Naive thymus-derived CD8-positive, alpha-beta T cell (primary cell): ENCODE measurements at places on chromosomes 4 and X. TPM values are rescaled to one million over a fixed set of nuclear protein-coding genes. Genes with fewer than 3 reads are reported as not detected.

DNA sequence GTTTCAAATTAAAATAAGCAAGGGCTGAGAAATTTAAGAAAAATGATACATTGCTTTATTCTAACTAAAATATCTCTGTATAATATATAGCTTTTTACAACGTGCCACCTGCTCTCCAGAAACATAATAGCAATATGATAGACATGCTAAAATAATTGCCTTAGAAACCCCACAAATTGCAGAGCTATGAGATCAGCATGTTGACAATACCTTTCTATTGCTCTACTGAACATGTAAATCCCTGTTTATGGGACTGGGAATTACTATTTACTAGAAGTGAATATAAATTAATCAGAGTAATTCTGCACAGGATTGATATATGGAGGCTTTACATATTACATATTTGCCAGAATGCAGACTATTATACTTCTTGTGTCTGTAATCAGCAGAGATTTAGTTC lies 1831.1 kb upstream of the IGFBP7 start:
- H3K4me3 ChIP-seq = no peak overlapping the region
- H3K27me3 ChIP-seq = no peaks in the 10 kb centered on the region
- DNase-seq = no peak
- no peaks in the 10 kb centered on the region for H3K36me3 ChIP-seq
- no peaks in the 10 kb centered on the region for H3K4me1 ChIP-seq
- no peak overlapping the region for H3K27ac ChIP-seq

- no peaks in the 10 kb centered on the region for H3K36me3 ChIP-seq
- DNase-seq = no peak
- no peaks in the 10 kb centered on the region for H3K27me3 ChIP-seq
- peak overlapping the region; percentile 83 for H3K27ac ChIP-seq
Observed at GRCh38 chr4:123505095-123506010, 108.8 kb downstream of the SPRY1 start.

DNA sequence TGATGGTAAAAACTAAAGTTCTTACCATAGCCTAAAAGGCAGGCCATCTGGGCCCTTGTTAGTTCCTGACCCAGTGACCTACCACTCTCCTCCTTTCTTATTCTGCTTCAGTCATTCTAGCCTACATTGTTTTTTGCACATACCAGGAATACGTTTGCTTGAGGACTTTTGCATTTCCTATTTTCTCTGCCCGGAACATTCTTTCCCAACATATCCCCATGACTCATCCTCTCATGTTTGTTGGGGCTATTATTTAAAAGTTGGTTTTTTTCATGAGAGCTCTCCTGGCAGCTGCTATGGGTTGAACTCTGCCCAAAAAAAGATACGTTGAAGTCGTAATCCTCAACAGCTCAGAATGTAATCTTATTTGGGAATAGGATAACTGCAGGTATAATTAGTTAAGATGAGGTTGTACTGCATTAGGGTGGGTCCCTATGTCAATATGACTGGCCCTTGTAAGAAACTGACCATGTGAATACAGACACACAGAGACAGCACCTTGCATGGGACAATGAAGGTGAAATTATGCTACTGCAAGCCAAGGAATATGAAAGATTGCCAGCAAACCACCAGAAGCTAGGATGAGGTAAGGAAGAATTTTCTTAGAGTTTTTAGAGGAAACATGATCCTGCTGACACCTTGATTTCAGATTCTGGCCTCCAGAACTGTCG lies 138.3 kb upstream of the PDHA2 start:
- no peaks in the 10 kb centered on the region for H3K36me3 ChIP-seq
- no peak for DNase-seq
- H3K27ac ChIP-seq = no peak overlapping the region
- no peaks in the 10 kb centered on the region for H3K27me3 ChIP-seq

DNA sequence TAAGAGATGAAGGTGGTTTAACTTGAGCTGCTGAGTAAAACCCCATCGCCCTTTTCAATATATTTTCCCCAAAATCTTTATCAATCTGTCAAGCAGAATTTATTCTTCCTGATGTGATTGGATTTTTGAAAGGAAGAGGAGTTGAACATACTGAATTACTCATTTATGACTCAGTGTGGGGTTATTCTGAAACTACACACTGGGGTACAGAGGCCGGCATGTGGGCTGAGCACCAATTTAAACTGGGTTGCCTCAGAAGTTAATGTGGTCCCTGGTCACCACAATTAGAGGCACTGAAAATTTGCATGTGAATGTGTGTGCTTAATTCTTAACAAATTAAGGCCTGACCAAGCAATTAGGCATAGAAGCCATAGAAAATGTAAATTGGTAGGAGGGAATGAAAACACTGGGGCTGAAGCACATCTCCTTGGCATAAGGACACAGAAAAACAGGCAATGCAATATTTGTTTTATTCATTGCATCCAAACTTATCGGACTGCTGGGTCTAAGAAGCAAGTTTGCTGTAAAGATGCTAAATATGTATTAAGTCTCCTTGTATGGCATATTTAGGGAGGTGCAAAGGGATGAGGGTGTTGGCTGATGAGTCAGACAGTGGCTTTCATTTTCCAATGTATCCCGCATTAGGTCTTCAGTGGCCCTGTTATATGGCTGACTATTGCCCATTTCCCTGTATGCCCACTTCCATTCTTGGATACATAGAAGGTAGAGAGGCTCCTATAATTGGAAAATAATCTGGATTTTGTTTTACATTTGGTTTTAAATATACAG lies 170.9 kb downstream of the IL15 start:
- no peak overlapping the region for H3K27ac ChIP-seq
- no peak overlapping the region for H3K4me3 ChIP-seq
- no peaks in the 10 kb centered on the region for H3K27me3 ChIP-seq
- no peak for DNase-seq
- no peaks in the 10 kb centered on the region for H3K4me1 ChIP-seq
- no peaks in the 10 kb centered on the region for H3K36me3 ChIP-seq

DNA sequence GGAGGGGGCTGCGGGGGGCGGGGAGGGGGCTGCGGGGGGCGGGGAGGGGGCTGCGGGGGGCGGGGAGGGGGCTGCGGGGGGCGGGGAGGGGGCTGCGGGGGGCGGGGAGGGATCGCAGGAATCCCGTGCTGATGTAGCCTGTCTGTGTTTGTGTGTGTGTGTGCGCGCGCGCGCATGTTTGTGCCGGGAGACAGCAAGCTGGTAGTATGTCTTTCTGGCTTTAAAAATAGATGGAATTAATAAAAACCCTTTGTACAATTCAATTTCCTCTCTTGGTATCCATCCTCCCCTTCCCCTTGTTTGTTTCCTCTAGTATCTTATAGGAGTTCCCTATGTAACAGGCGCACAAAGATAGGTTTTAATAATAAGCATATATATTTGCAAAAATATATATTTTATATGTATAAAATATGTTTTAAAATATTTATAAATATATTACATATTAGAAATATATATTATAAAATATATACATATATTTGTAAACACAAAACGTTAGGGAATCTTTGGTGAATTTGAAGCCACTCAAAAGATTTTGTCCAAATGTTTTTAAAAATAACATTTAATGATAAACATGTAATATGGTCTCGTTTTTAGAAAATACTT lies 782 bp downstream of the ARHGAP24 start:
- no peak for DNase-seq
- no peak overlapping the region for H3K4me3 ChIP-seq
- H3K36me3 ChIP-seq = no peaks in the 10 kb centered on the region
- H3K27ac ChIP-seq = no peak overlapping the region
- H3K4me1 ChIP-seq = no peaks in the 10 kb centered on the region
- H3K27me3 ChIP-seq = peaks cover 8% of the 10 kb centered on the region

DNA sequence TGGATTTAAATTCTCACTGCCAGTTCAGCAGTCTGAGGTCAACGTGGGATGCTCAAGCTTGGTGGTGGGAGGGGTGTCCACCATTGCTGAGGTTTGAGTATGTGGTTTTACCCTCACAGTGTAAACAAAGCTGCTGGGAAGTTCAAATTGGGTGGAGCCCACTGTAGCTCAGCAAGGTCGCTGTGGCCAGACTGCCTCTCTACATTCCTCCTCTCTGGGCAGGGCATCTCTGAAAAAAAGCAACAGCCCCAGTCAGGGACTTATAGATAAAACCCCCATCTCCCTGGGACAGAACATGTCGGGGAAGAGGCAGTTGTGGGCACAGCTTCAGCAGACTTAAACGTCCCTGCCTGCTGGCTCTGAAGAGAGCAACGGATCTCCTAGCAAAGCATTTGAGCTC lies 14.9 kb upstream of the RRAGB start:
- H3K36me3 ChIP-seq = no peaks in the 10 kb centered on the region
- H3K27ac ChIP-seq = peak overlapping the region; percentile 7
- H3K4me3 ChIP-seq = peak overlapping the region; percentile 24
- DNase-seq = no peak

- no peak overlapping the region for H3K27ac ChIP-seq
- H3K27me3 ChIP-seq = no peaks in the 10 kb centered on the region
- DNase-seq = no peak
- H3K4me3 ChIP-seq = no peak overlapping the region
Observed at GRCh38 chr4:61011051-61011450, 189.1 kb upstream of the ADGRL3 start.

DNA sequence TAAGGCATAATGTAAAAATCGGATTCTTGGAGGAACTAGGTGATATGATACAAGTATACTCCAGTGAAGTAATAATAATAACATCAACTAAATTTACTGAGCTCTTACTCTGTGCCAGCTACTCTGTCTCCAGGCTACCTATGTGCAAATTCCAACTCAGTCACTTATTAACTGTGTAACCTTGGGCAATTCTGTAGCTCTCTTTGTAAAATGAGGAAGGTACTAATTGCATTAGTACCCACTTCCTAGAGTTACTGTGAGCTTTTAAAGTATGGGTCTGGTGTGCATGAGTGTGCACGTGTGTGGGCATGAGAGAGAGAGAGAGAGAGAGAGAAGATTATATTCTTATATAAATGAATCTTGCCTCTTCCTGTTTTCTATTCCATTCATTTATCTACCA lies 169.9 kb downstream of the KCNIP4 start:
- H3K4me3 ChIP-seq = no peak overlapping the region
- no peak overlapping the region for H3K27ac ChIP-seq
- H3K27me3 ChIP-seq = peaks cover 7% of the 10 kb centered on the region
- no peaks in the 10 kb centered on the region for H3K4me1 ChIP-seq
- DNase-seq = no peak
- H3K36me3 ChIP-seq = peaks cover 5% of the 10 kb centered on the region

DNA sequence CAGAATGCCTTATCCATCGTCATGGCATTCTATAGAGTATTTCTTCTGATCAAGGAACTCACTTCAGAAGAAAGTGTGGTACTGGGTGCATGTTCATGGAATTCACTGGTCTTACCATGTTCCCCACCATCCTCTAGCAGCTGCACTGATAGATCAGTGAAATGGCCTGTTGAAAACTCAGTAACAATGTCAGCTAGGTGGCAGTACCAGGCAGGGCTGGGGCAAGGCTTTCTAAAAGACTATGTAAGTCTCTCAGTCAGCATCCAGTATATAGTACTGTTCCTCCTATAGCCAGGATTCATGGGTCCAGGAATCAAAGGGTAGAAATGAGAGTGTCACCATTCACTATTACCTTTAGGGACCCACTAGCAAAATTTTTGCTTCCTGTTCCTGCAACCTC lies 15.8 kb upstream of the LDB2 start:
- peaks cover 2% of the 10 kb centered on the region for H3K4me1 ChIP-seq
- H3K27me3 ChIP-seq = peaks cover 8% of the 10 kb centered on the region
- no peak overlapping the region for H3K27ac ChIP-seq
- H3K4me3 ChIP-seq = no peak overlapping the region

DNA sequence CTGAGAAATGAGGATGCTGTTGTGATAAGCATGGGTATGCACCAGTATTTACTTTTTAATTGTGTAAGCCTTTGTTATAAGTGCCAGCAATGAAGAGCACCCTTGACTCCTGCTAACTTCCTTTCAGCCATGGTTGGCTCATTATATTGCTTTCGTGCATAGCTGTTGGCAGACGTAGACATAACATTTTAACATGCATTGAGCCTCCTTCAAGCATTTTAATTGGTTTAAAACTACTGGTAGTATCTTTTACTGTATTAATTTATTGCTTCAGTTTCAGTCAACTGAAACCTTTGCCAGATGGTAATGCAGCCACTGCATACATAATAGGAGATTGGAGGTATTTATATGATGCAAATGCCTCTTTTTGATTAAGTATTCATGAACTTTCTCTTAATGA lies 1285.4 kb downstream of the PCDH18 start:
- H3K4me1 ChIP-seq = no peaks in the 10 kb centered on the region
- no peak overlapping the region for H3K4me3 ChIP-seq
- H3K27me3 ChIP-seq = no peaks in the 10 kb centered on the region
- no peak overlapping the region for H3K27ac ChIP-seq

DNA sequence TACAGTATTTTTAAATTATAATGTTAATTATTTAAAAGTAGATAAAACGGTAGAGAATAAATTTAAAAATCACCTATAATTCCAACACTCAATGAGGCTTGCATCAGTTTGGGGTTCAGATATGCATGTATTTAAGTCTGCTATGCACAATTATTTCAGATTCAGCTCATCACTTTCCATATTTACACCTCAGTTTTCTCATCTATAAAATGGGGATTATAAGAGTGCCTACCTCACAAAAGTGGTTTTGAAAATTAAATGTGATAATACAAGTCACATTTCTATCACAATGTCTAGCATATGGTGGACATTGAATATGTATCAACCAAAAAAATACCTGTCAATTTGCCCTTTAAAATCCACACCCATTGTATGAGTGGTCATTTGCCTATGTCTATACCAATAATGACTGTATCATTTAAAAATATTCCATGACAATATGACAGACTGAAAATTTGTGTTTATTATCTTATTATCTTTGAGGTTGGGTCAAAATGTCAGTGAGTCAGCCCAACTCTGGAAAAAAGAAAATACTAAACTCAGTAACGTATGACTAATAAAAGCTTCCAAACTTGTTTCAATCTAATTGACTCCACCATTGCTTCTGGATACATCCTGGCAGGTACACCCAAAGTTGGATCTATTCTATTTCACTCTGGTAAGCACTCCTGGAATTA lies 20.8 kb downstream of the OR13H1 start:
- no peaks in the 10 kb centered on the region for H3K4me1 ChIP-seq
- no peak overlapping the region for H3K27ac ChIP-seq
- H3K27me3 ChIP-seq = no peaks in the 10 kb centered on the region
- DNase-seq = no peak
- no peak overlapping the region for H3K4me3 ChIP-seq
- no peaks in the 10 kb centered on the region for H3K36me3 ChIP-seq

DNA sequence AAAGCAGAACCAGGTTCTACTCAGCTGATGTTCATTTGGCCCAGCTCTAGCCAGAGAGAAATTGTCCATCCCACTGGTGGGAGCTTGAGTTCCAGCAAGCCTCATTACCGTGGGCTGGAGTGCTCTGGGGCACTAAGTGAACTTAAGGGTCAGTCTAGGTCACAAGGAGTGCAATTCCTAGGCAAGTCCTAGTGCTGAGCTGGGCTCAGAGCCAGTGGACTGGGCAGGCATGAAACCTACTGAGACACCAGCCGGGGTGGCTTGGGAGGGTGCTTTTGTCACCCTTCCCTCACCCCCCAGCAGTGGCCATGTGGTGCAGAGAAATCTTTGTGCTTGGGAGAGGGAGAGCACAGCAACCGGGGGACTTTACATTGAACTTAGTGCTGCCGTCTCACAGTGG lies 39.4 kb downstream of the GSX2 start:
- H3K36me3 ChIP-seq = no peaks in the 10 kb centered on the region
- no peak overlapping the region for H3K4me3 ChIP-seq
- H3K27me3 ChIP-seq = no peaks in the 10 kb centered on the region
- peaks cover 11% of the 10 kb centered on the region for H3K4me1 ChIP-seq
- DNase-seq = no peak
- no peak overlapping the region for H3K27ac ChIP-seq

SMARCA1 gene
- polyA plus RNA-seq = 2.1 TPM

PAGE4 gene
- polyA plus RNA-seq = not detected
